ENCODE measurements at places on chromosomes 1 and 21.

- DNase-seq: no peak
Observed at GRCh38 chr1:91798740-91799139, 87.2 kb downstream of the TGFBR3 start.

- DNase-seq: no peak
Observed at GRCh38 chr1:177487481-177487880, 316.7 kb downstream of the BRINP2 start.

- no peak for DNase-seq
Observed at GRCh38 chr21:41671859-41672542, 94.9 kb downstream of the RIPK4 start.

DNA sequence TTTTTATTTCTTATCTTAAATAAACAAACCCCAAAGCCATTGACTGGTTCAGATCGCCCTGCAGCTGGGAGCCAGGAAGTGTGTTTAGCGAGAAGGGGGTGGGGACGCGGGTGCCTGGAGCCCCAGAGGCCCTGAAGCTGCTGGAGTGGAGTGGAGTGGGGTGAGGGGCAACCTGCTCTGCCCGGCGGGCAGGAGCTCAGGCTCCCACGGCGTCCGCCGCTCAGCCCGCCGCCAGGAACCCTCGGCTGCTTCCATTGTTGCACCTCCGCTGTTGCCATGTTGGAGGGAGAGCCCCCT lies 673 bp downstream of the PIK3C2B start:
- DNase-seq: peak; percentile 37

All from SHP77 (cell line).